ENCODE measurements at places on chromosomes 6 and 20.

DNA sequence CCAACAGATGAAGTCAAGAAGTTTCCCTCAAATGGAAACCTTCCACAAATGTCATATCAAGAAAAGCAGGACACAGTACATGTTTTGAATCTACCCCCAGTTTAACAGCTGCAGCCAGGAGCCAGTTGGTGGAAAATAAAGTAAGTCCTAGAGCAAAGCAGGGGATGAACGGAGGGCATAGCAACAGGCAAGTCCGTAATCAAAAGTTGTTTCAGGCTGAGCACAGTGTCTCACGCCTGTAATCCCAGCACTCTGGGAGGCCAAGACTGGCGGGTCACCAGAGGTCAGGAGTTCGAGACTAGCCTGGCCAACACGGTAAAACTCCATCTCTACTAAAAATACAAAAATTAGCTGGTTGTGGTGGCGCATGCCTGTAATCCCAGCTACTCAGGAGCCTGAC lies 2.4 kb upstream of the SALL4 start:
- ATAC-seq: no peak

DNA sequence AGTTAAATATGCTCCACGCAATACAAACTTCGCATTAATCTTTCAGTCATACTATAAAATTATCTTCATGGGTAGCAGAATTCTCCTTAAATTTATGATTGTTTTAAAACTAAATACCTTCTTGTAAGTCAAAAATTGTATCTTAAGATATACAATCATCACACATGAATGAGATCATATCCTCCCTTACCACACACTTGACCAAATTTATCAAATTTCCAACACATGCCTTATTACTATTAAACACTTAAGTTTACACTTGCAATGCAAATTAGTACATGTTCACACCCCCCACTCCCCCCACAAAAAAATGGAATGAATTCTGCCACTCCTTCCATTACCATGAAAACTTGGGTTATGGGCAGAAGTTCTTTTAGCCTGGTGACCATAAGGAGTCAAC lies 13.8 kb downstream of the RANBP9 start:
- ATAC-seq: no peak

DNA sequence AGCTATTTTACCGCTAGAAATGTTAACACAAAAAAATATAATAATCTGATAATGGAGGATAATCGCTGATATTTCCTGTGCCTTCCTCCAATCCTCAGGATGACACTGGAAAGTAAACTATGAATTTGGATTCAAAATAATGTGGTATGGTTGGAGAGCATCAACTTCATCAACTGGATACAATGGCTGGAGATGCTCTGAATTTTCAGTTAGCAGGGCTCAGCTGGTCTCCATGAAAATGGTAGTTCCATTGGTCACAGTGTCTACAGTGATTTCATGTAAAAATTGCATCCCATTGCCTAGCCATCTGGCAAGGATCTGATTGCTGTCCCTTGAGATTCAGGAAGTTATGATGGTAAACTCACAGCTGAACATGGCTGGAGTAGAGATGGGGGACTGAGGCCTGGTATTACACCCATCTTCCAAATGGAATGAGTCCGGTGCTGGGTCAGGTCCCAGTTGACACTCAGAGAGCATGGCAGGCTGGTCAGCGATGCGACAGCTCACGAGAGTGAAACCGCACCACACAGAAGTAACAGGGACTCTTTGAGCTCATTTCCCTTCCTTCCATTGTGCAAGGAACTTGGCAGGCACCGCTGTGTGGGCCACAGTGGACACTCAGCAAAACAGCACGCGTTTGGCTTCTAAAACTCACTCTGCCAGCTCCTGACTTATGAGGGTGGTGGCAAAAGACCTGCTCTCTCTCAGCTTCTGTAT lies 142.4 kb upstream of the TNFAIP3 start:
- no peak for ATAC-seq

DNA sequence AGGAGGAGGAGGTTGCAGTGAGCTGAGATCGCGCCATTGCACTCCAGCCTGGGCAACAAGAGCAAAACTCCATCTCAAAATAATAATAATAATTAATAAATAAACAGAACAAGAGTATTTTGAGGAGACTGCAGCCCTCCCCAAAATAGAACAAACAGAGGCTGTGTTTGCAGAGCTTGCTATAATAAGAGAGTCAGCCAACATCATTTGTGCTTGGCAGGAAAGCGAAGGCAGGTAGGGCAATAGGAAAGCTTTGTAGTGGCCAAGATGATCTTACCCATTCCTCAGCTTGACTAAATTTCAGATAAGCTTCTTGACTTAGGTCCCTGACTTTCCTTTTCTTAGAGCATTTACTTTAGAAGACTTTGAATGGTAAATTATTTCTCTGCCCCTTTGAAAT lies 6.7 kb downstream of the C6orf141 start:
- no peak for ATAC-seq

GRCh38 chr6:4910037-4910760 lies 93.6 kb downstream of the RPP40 start:
- ATAC-seq: no peak

DNA sequence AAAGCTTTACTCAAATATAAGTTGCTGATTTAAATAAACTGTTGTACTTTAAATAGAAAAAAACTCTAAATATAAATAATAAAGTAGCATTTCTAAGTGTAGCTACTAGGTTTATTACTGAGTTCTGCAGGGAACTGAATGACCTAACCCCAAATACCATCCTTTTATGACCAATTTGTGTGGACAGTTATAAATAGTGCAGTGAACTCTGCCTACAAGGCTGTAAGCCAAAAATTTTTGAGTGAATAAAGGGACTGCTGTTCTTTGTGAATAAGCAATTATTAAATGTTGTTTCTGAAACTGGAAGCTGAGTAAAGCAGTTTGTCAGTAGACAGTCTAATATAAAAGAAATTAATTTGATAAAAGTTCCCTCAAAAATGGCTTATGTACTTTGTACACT lies 90.8 kb upstream of the ELOVL5 start:
- no peak for ATAC-seq

GRCh38 chr6:76702187-76702586 lies 629.7 kb upstream of the IMPG1 start:
- ATAC-seq: no peak

DNA sequence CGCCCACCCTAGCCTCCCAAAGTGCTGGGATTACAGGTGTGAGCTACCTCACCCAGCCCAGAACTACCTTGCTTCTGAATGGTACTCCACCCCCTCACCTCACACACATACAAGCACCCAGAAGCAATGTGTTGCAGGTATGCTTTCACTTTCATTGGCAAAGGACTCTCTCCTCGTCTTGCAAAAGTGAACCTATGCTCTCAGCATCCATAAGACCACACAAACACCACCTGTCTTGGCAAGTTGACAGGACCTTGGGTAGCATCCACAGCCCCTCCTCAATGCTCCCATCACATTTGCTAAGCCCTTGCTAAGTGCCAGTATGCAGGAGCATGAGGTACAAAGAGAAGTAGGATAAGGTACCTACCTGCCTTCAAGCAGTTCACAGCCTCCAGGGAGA lies 3.7 kb downstream of the KIF13A start:
- no peak for ATAC-seq

DNA sequence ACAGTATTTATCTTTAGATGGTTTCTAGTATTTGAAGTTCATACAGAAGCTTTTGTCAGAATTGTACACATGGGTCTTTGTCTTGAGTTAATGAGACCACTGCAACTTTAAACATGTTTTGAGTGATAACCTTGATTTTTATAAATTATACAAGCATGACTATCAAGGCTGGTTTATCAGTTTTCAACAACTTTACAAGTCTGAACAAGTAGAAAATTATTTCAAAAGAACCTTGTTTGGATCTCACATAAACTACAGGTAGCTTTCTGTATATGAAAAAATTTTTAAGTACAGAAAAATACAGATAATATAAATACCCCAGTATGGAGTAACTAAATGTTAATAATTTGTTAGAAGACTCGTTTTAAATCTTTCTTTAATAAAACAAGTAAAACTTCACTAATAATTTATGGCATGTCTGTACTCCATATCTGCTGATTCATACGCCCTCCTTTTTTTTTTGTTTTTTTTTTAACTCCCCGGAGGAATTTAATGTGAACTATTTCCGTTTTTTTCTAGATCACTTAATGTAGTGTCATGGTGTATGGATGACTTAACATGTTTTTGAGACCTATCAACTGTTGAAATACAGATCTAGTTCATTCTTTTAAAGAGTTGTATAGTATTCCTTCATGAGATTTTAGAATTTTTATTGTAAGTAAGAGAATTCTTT lies 18.3 kb downstream of the VAPB start:
- no peak for ATAC-seq

DNA sequence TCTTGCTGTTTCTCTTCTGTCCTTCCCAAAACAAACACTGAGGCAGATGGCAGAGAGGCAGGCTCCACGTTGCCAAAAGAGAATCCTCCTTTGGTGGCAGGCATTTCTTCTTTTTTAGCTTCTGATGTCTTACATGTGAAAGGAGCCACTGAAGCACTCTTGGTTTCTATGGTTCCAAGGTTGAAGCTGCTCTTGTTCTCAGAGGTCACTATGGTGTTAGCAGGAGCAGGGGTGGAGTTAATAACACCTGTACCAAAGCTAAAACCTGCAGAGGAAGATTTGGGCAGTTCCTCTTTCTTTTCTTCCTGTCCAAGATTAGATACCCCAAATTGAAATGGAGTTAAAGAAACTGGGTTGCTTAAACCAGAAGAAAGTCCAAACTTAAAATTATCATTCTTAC lies 28.8 kb downstream of the FAM8A1 start:
- no peak for ATAC-seq

GRCh38 chr20:23289249-23289648 lies 61.3 kb upstream of the NXT1 start:
- ATAC-seq: no peak

- no peak for ATAC-seq
These were observed 426.0 kb downstream of the LMBRD1 start for GRCh38 chr6:69370763-69371162.

DNA sequence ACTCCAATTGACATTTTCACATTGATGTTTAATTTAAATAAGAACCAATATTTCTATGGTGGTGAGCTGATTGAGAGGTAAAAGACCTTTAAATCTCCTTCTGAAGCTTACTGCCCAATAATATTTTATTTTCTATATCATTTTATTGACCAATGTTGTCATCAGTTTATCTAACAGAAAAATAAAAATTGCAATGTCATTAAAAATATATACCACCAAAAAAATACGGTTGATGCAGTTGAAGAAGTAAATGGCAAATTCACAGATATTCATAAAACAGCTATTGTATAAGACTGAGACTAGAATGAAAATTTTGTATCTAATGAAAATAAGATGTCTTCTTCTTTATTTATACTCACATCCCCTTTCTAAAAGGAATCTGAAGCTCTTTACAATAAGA lies 1033.0 kb upstream of the FLRT3 start:
- no peak for ATAC-seq

DNA sequence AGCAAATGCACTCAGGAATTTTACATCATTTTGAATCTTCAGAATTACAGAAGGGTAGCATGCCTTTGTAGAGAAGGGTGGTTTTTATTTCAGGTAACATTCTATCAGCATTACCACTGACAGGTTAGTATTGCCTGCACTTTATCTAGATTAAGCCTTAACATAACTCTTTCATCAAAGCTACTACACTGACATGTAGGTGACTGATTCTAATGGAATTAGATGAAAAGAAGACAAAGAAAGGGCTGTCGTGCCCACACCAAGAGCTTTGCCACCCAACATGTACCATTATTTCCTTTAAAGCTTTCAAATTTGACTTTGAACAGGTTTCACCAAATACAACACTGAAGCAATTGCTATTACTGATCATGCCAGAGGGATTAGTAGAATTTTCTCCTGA lies 551.9 kb downstream of the EYS start:
- ATAC-seq: no peak

DNA sequence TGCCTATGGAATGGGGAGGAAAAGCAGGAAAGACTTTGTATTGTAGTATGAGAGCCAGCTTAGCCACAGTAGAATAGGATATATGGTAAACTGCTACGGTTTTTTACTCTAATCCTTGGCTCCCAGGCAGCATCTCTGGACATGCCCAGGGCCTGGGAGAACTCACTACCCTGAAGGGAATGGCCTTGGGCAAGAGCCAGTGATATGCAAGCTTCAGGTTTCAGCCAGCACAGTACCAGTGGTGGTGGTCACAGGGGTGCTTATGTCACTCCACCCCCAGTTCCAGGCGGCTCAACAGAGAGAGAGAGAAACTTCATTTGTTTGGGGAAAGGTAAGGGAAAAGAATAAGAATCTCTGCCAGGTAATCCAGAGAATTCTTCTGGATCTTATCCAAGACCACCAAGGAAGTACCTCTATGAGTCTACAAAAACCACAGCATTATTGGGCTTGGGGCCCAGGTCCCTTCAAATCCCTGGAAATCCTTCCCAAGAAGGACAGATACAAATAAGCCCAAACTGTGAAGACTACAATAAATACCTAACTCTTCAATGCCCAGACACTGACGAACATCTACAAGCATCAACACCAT lies 121.2 kb downstream of the THBS2 start:
- ATAC-seq: no peak

- peak; percentile 96 for ATAC-seq
These were observed 32.0 kb downstream of the GNAS-AS1 start for GRCh38 chr20:58818586-58819285.

GRCh38 chr20:48995589-48995988 lies 50.5 kb upstream of the CSE1L start:
- no peak for ATAC-seq

DNA sequence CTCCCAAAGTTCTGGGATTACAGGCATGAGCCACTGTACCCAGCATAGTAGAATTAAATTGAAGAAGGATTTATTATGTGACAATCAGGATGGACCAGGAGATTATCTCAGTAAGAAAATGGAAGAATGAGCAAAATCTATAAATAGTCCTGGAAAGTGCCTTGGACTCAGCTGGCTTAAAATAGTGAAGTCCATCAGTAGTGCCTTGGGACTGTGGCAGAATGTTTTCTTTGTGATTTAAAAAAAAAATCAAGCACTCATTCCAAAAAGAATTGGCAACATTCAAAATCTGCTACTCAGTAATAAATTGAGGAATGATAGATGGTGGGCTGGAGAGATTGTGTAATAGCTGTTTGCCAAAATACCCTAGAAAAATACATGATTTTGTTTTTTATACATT lies 37.0 kb upstream of the MAS1 start:
- no peak for ATAC-seq

GRCh38 chr6:157172231-157172701 lies 151.1 kb downstream of the TMEM242 start:
- no peak for ATAC-seq

DNA sequence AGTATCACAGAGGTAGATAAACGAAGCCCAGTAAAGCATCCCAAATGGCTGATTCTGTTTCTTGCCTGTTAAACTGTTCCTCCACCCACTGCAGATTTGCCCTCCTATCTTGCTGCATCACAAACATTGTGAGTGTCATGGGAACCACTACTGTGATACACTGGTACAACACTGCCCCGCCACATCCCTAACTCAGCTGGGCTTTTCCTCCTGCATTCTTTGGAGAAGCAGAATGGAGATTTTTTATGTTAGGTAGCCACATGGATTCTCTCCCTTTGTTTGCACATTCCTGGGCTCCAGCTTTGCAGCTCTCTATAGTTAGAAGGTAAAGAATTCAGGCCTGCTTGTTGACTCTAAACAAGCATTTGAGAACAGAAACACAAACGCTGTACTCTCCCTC lies 234.1 kb downstream of the TMEM242 start:
- ATAC-seq: no peak
